ENCODE measurements at places on chromosomes 1 and 21. TPM values are rescaled to one million over a fixed set of nuclear protein-coding genes. Genes with fewer than 3 reads are reported as not detected.

DNA sequence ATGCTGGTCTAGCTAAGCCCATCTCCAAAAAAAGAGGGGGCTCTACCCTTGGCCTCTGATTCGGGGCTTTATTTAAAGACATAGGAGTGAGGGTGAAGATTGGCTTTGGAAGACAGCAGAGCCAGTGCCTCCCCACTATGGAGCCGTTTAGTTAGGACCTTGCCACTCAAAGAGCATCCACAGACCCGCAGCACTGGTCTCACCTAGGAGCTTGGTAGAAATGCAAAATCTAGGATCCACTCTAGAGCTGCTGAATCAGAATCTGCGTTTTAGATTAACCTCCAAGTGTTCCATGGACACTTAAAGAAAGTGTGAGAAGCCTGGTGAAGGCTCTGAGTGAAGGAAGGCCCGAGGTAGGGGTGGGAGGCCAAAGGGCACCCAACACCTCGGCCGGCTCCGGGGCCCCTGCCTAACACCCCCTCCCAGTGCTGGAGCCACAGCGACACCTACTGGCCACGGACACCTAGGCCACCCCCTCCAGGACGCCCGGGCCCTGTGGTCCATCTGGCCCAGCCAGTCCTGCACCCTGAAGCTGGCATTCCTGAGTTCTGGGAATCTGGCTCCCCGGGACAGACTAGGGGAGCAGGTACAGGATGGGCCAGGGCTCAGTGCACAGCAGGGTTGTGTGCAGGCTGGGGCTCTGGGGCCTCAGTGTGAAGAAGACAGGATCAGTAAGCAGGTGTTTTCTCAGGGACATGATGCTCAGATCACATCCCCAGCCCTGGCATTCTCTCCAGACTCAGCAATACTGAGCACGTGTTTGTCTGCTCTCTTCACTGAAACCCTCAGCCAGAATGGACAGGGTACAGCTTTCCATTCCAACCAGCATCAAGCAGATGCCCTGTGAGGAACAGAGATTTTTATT lies 79.2 kb downstream of the TMEM53 start:
- H3K4me3 ChIP-seq: no peak overlapping the region
- peaks cover 2% of the 10 kb centered on the region for H3K27me3 ChIP-seq
- H3K4me1 ChIP-seq: peaks cover 29% of the 10 kb centered on the region
- no peaks in the 10 kb centered on the region for H3K36me3 ChIP-seq

The RGS13 gene
- total RNA-seq: not detected

DNA sequence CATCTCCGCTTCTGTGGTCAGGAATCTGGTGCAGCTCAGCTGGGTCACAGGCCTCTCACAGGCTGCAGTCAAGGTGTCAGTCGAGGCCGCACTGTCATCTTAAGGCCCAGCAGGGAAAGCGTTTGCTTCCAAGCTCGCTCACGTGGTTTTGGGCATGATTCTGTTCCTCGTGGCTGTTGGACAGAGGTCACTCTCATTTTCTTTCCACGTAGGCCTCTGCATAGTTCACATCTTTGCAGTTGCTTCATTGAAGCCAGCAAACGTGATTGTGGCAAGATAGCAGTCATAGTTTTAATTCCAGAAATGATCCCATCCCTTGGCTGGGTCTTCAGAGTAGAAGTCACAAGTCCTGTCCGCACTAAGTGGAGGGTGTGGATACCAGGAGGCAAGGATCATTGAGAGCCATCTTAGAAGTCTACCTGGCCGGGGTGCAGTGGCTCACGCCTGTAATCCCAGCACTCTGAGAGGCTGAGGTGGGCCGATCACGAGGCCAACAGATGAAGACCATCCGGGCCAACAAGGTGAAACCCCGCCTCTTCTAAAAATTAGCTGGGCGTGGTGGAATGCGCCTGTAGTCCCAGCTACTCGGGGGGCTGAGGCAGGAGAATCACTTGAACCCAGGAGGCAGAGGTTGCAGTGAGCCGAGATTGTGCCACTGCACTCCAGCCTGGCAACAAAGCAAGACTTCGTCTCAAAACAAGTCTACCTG lies 24.5 kb downstream of the NECAP2 start:
- DNase-seq: no peak
- no peak overlapping the region for H3K4me3 ChIP-seq
- H3K4me1 ChIP-seq: no peaks in the 10 kb centered on the region
- H3K36me3 ChIP-seq: peaks cover 13% of the 10 kb centered on the region

The ZBTB8B gene
- total RNA-seq: 2.7 TPM

DNA sequence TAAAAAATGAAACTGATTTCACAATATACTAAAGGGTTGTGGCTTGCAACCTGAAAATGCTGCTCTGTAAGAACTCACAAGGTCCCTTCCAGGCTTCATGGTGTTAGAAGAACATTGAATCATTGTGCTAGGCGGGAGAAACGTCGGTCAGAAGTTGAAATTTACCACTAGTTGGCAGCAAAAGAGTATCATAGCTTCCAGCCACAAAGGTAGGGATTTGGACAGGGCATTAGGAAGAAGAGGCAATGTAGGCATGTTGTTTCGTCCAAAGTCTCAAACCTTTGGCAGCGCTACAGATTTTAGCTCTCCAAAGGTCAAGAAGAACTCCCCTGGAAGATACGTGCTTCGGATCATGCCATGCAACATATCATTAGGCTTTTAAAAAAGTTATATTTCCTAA lies 62.5 kb upstream of the ZP4 start:
- H3K27me3 ChIP-seq: no peaks in the 10 kb centered on the region
- H3K27ac ChIP-seq: no peak overlapping the region
- no peak for DNase-seq
- H3K4me3 ChIP-seq: no peak overlapping the region

- H3K27ac ChIP-seq: no peak overlapping the region
- no peaks in the 10 kb centered on the region for H3K36me3 ChIP-seq
- H3K4me1 ChIP-seq: peaks cover 23% of the 10 kb centered on the region
- H3K4me3 ChIP-seq: no peak overlapping the region
Measured at GRCh38 chr21:16568244-16568643, 838.5 kb downstream of the USP25 start.

The SH2D1B gene
- total RNA-seq: not detected

DNA sequence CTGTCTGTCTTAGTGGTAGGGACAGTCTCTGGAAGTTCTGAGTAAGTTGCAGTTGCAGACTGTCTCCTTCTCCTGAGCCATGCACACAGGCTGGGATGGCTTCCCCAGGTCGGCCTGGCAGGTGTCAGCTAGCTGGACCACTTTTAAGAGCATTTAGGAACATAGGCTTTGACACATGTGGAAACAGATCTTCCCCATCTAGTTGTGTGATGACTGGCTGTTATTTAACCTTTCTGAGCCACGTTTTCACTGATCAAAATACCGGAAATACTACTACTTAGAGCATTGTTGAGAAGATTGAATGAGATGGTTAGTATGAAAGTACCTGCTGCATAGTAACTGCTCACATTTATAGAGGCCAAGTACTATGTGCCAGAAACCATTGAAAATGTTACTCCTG lies 6.2 kb upstream of the MAPKAPK2 start:
- no peak overlapping the region for H3K4me3 ChIP-seq
- H3K36me3 ChIP-seq: no peaks in the 10 kb centered on the region
- H3K27me3 ChIP-seq: peaks cover 29% of the 10 kb centered on the region

DNA sequence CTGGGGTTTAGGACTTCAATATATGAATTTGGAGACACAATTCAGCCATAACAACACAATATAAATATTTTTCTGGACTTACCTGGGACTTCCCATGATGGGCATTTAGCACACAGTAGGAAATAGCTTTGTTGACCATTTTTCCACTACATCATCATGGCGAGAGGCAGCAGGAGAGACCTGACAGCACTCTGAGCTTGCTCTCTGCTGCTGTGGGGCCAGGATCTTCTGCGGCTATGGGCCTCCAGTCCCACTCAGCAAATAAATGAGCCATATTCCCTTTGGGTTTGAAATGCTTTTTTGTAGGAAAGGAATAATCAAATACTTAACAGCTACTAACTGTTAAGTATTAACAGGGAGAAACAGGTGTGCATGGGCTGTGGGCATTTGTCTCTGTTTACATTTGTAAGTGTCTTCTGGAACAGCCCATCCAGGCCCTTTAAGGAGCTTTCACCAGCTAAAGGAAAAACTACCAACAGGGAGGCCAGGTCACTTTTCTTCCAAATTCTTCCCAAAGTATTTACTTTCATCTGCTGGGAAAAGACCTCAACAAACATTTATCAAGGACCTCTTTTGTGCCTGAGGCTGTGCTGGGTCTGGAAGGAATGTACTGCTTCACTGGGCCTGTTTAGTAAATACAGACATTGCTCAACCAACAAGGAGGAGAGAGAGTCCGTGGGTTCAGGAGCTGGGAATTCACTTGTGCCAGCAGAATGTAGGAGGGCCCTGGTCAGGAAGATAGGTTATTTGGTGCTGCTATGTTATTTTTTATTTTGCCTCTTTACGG lies 133.2 kb downstream of the LRIG2 start:
- peaks cover 17% of the 10 kb centered on the region for H3K4me1 ChIP-seq
- no peaks in the 10 kb centered on the region for H3K27me3 ChIP-seq
- H3K4me3 ChIP-seq: no peak overlapping the region
- DNase-seq: no peak
- H3K36me3 ChIP-seq: no peaks in the 10 kb centered on the region

The CASQ2 gene
- 0.09 TPM for total RNA-seq

GRCh38 chr1:172935062-172935592 lies 115.6 kb downstream of the TNFSF18 start:
- H3K4me1 ChIP-seq: no peaks in the 10 kb centered on the region
- no peaks in the 10 kb centered on the region for H3K36me3 ChIP-seq
- no peak overlapping the region for H3K27ac ChIP-seq
- no peak overlapping the region for H3K4me3 ChIP-seq
- no peak for DNase-seq

DNA sequence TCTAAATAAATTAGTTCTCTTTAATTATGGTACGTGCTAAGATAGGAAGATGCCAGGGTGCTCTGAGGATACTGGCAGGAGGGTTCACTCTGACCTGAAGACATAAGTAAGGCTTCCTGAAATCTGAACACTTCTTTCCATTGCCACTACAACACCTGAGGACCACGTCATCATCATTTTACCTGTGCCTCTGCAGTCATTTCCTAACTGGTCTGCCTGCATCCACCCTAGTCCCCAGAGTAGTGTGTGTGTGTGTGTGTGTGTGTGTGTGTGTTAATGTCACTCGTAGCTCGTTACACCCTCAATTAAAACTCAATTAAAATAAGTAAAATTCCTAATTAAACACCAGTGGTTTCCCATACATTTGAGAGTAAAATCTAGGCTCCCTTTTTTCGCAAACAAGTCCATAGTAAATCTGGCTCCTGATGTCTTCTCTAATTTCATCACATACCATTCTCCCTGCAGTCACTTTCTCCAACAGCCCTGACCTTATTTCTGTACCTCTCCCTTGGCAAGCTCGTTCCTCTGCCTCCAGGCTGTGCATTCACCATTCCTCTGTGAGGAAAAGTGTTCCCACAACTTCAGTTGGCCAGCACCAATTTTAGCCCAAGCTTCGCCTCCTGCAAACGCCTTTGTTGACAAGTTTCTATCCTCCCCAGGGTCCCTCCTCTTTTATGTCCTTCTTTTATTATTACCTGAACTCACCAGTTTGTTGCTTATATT lies 8.7 kb downstream of the IL12RB2 start:
- no peak overlapping the region for H3K4me3 ChIP-seq
- no peaks in the 10 kb centered on the region for H3K36me3 ChIP-seq
- peaks cover 16% of the 10 kb centered on the region for H3K4me1 ChIP-seq
- H3K27ac ChIP-seq: no peak overlapping the region

DNA sequence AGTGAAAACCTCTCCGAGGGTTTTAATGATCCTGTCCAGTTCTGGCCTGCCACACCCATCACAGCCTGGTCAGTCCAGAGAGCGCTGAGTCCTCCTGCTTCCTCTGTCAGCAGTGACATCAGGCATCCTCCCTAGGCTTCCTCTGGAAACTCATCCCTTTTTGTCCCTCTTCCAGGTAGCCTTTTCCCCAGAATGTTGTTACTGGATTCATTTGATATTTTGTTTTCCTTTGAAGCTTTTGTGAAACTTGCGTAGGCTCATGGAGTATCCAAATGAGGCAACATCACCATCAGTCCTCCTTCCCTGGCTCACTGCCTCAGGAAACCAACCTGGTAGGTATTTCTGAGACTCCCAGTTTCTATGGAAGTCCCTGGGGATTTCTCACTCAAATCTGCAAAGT lies 27.0 kb upstream of the IGSF3 start:
- no peak for DNase-seq
- H3K4me1 ChIP-seq: peaks cover 37% of the 10 kb centered on the region
- H3K27me3 ChIP-seq: no peaks in the 10 kb centered on the region
- H3K4me3 ChIP-seq: no peak overlapping the region

GRCh38 chr1:3638676-3639075 lies 11.2 kb downstream of the WRAP73 start:
- no peaks in the 10 kb centered on the region for H3K4me1 ChIP-seq
- peaks cover 25% of the 10 kb centered on the region for H3K36me3 ChIP-seq
- no peak for DNase-seq
- H3K4me3 ChIP-seq: no peak overlapping the region

The FCER1G gene
- total RNA-seq: 0.85 TPM

The TSPEAR gene
- 2.9 TPM for total RNA-seq

DNA sequence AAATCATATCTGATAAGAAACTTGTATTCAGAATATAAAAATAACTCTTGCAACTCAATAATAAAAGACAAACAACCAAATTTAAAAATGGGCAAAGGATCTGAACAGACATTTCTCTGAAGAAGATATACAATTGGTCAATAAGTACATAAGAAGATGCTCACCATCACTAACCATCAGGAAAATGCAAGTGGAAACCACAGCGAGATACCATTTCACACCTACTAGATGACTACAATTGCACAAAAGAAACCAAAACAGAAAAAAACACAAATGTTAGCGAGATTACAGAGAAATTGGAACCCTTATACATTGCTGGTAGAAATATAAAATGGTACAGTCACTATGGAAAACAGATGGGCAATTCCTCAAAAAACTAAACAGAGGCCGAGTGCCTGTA lies 11.5 kb upstream of the ZNF683 start:
- H3K27me3 ChIP-seq: no peaks in the 10 kb centered on the region
- no peak overlapping the region for H3K4me3 ChIP-seq
- peaks cover 5% of the 10 kb centered on the region for H3K4me1 ChIP-seq
- no peak overlapping the region for H3K27ac ChIP-seq

DNA sequence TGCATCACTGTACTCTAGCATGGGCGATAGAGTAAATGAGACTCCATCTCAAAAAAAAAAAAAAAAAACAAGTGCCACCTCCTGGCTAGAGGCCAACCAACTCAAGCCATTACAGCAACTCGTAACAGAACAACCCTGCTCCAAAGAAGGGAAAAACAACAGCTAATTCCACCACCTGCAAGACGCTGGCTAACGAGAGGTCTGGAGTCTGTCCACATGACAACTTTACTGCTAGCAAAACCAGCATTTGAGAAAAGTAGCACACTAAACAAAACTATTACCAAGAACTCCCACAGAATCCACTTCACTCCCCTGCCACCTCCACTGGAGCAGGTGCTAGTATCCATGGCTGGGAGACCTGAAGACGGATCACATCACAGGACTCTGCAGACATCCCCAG lies 24.1 kb upstream of the EGLN1 start:
- no peak overlapping the region for H3K4me3 ChIP-seq
- no peaks in the 10 kb centered on the region for H3K36me3 ChIP-seq
- no peaks in the 10 kb centered on the region for H3K4me1 ChIP-seq
- peaks cover 14% of the 10 kb centered on the region for H3K27me3 ChIP-seq

The EFNA4 gene
- total RNA-seq: 19.5 TPM

- peaks cover 32% of the 10 kb centered on the region for H3K4me1 ChIP-seq
- DNase-seq: no peak
- peaks cover 4% of the 10 kb centered on the region for H3K27me3 ChIP-seq
Measured at GRCh38 chr1:65260851-65261473, 48.4 kb upstream of the DNAJC6 start.

All from WTC11 (cell line).